ENCODE measurements at places on chromosomes 7 and 10. TPM values are rescaled to one million over a fixed set of nuclear protein-coding genes. Genes with fewer than 3 reads are reported as not detected.

Gene SEMA3E
- not detected for total RNA-seq

Gene SFXN4
- 48.2 TPM for total RNA-seq

Gene EIF5AL1
- total RNA-seq = 0.11 TPM

Gene KCNIP2
- total RNA-seq = 0.61 TPM

Gene CROT
- total RNA-seq = 15.3 TPM

Gene PAX2
- total RNA-seq = not detected

Gene COL17A1
- not detected for total RNA-seq
